Cortex of kidney (tissue), 1 donor: ENCODE measurements at places on chromosomes 5 and 9.

GRCh38 chr5:118862596-118862995, 125.8 kb downstream of the DTWD2 start:
- no peak for DNase-seq

DNA sequence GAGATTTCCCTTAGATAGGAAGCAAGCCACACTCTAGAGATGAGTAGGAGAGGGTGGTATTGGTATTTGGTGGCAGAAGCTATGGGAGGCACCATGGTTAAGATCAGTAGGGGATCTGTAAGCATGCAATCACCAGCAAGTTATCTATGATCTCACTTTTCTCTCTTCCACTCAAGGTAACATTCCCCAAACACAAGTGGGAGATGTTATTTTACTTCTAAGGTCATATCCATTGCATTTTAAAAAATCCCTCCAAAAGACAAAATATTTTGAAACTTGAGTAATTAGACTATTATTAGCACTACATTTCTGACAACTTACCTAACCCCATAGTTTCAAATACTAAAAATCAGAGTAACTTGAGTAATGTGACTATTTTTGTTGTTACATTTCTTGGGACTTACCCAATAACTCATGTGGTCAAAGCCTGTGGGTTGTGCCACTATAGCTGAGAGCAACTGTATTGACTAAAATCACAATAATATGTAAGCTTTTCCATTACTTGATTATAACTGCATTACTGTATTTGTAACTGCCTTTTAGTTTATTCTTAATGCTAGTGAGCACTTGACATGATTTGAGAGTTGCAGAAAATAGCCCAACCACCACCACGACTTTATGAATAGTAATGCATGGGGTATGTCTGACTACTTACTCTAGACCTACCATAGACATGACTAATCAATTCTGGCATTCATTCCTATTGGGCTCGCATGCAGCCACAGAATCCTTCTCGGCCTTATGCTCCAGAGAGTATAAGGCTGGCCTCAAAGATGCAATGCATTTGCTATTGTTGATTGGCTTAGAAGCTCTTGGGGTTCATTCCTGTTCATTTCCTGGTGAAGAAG, 264.7 kb downstream of the TRIM32 start:
- no peak for DNase-seq

DNA sequence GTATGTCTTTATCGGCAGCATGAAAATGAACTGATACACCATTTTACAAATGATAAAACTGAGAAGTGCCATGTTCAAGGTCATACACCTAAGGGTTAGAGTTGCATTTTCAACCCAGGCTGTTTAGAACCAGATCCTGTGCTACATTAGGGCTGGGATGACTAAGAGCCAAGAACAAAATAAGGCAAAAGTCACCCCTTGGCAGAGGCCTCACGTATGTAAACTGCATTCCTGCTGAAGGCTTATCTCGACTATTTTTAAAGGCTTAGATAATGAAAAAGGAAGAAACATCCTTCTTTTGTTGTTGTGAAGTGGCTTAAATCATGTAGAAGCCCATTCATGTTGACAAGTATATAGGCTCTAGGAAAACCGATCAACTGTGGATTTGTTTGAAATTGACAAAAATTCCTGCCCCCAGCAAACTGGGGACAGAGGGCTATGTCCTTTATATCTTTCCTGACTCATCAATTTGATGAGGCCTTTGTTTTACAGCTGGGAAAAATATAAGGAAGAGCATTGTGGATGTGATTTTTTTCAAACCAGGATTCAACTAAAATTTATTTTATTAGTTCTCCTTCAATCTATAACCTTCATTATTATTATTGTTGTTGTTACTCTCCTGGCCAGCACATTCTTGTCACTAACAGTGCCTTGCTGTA, 196.5 kb downstream of the SNX18 start:
- DNase-seq = no peak

- DNase-seq = no peak
Measured at GRCh38 chr5:132752581-132753125, 5.4 kb downstream of the CCNI2 start.

- no peak for DNase-seq
Measured at GRCh38 chr9:111287127-111287526, 42.9 kb downstream of the OR2K2 start.

GRCh38 chr5:74073257-74073656, 447.3 kb downstream of the ARHGEF28 start:
- DNase-seq = no peak

DNA sequence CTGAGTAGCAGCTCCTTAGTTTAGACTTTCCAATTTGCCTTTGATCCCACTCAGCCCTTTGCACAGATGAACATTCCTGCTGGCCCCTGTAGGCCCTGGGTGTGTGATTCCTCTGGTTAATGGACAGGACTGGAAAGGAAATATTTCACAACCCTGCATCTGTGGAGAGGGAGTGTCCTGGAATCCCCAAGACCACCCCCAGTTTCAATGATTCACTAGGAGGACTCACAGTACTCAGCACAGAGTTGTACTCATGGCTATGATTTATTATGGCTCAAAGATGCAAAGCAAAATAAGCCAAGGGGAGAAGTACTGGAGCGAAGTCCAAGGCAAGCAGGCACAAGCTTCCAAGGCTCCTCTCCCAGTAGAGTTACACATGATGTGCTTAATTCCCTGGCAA, 42.4 kb upstream of the TJP2 start:
- DNase-seq = no peak

DNA sequence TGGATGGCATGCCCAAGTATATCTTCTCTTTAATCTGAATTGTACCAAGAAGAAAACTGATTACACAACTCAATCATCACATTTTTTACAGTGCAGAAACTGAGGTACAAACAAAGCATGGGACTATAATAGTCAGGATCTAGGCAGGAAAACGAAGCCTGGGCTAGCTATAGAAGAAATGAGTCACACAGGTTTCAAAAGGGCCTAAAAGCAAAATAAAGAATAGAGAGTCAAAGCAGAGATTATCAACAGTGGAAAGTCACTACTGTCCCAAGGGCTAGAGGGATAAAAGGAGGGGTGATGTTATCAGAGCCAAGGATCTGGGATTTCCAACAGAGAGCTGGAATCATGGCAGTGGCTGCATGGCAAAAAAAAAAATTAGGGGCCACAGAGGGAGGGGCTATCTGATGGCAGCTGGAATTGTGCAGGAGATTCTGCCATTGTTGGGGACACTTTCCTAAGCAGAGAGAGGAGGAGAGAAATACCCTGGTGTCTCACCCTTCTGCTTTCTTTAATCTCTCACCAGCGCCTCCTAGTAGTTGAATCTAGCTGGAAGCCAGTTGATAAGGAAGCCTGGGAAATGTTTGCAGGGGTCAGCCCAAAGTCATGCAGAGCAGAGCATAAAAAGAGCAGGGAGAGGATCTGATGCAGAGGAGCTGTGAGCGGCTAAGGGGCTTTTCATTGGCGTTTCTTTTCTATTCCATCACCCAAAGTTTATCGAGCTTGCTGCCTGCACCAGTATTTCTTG, 343.2 kb downstream of the ACTL7B start:
- DNase-seq = no peak

- DNase-seq = no peak
Measured at GRCh38 chr5:132223861-132224260, 3.8 kb downstream of the P4HA2 start.

DNA sequence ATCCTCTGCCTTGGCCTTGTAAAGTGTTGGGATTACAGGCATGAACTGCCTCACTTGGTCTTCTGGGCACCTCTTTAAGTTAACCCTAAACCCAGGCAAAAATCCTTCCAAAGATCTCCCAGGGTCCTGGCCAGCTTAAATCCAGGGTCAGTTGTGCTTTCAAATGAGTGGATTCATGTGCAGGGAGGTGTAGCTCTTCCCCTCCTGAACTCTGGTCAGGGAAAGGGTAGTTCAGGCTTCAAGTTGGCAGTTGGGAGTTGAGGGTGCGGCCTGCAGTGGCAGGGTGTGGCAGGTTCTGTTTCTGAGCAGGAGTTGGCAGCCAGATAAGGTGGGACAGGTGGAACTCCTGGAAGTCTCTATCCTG, 3.6 kb downstream of the HNRNPAB start:
- no peak for DNase-seq

DNA sequence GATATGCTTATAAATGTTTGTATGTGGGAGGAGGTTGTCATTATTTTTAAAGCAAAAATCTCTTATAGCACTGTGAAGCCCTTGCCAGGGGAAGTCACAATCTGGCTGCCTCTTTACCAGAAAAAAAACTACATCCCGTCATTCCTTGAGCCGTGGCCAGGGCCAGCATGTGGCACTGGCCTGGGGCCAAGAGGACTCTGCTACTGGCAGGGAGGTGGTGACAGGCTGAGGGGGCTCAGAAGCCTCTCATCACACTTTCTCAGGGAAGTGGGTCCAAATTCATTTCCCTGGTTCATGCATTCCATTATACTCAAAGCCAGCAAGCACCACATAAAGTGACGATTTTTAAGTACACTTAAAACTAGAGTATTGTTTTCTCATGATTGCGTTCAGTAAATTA, 457.3 kb downstream of the ZNF608 start:
- DNase-seq = no peak

DNA sequence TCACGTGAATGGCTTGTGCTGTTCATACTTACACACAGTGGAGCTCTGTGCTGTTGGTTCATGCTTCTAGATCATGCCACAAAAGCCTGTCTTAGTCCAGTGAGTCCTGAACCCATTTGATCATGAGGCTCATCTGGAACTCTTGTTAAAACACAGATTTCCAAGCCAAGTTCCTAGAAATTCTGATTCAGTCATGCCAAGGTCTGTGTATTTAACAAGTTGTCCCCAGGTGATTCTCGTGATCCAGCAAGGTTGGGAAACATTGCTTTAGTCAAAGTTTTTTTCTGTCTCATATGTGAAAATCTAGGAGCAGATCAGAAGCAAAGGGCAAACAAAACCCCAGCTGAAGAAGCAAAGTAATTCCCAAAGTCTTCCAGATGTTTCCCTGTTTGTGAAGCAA, 112.5 kb upstream of the GAS1 start:
- no peak for DNase-seq

- DNase-seq = no peak
Measured at GRCh38 chr5:103424453-103425205, 138.0 kb downstream of the NUDT12 start.

DNA sequence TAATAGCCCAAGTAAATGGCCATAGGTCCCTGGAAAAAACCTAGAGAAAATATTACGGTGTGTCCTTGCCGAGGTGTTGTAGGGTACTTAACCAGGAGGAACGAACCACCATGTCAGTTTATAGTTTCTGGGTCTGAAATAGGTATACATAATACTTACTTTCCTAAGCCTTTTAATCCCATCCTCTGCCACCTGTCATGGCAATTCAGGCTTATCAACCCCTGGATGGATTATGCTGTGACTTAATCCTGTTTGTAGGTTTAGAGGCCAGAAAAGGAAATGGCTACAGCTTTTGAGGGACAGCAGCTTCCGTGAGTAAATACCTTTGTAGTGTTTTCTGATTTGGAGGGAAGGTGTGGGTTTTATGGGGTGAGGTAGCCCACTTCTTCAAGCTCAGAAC, 89.1 kb upstream of the PTPRD start:
- DNase-seq = no peak

DNA sequence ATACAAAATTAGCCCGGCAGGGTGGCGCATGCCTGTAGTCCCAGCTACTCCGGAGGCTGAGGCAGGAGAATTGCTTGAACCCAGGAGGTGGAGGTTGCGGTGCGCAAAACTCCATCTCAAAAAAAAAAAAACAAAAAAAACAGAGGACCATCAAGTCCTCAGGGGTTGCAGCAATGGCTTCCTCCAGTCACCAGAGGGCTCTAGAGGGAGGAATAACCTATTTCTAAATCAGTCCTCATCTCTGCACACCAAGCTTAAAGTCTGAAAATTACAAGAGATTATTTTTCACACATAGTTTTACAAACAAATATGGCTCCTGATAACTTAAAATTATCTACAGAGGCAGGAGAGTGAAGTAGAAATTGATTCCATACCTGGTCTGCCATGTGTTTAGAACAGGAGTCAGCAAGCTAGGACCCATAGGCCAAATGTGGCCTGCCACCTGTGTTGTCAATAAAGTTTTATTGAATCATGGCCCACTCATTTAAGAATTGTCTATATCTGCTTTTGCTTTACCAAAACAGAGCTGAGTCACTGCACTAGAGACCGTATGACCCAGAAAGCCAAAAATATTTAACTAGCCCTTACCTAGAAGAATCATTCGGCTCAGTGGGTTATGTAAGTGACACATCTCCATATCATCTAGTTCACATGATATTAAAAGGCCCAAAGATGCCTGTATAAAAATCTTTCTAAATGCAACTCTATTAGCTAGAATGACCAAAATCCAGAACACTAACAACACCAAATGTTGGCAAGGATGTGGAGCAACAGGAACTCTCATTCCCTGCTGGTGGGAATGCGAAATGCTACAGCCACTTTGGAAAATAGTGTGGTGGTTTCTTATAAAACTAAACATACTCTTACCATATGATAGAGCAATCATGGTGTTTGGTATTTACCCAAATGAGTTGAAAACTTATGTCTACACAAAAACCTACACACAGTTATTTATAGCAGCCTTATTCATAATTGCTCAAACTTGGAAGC, 207.7 kb downstream of the FRMD3 start:
- no peak for DNase-seq

GRCh38 chr9:37251452-37251851, 131.1 kb downstream of the ZCCHC7 start:
- DNase-seq = no peak

DNA sequence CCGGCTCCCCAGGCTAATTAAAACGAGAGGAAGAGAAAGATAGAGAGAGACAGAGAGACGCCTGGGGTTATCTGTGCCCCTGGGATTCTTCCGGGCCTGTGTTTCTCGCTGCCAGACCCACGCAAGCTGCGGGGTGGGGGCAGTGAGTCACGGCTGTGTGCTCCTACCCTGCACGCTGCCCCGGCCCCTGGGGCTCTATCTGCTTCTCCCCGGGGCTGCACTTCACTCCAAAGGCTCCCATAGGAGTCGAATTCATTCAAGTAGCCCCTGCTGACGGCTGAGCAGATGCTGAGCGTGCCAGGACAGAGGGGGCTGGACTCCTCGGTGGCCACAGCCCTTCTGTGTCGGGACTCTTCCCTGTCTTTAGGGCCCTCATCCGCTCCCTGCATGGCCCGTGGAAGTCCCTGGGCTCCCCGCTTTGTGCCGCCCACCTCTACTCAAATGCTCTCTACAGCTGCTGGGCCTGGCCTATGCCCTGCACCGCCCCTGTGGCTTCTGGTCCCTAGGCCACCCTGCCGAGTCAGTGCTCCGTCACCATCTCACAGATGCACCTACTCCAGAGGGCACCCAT, 22.8 kb downstream of the SARDH start:
- DNase-seq = no peak

GRCh38 chr9:107674721-107675277, 185.2 kb upstream of the KLF4 start:
- DNase-seq = no peak
